Spinal cord (tissue), 10 donors: ENCODE measurements at places on chromosomes 2 and 18.

GRCh38 chr2:49289711-49290110 is 135.4 kb upstream of the FSHR start:
- DNase-seq: no peak

- DNase-seq: no peak
These were observed 117.3 kb downstream of the CTIF start for GRCh38 chr18:48656176-48656575.

- no peak for DNase-seq
These were observed 330.5 kb downstream of the FIGN start for GRCh38 chr2:163405298-163405697.

GRCh38 chr2:101123795-101124471 is 27.2 kb downstream of the TBC1D8 start:
- no peak for DNase-seq

- DNase-seq: peak; percentile 15
These were observed 32.4 kb upstream of the VIT start for GRCh38 chr2:36663851-36664695.

GRCh38 chr2:190459881-190460280 is 51.7 kb downstream of the MFSD6 start:
- no peak for DNase-seq

- DNase-seq: no peak
These were observed 214.5 kb upstream of the SLC8A1 start for GRCh38 chr2:40666398-40666797.

- DNase-seq: no peak
These were observed 1.8 kb upstream of the KCNF1 start for GRCh38 chr2:10909996-10910341.

- no peak for DNase-seq
These were observed 43.4 kb downstream of the UBXN4 start for GRCh38 chr2:135785032-135785431.

DNA sequence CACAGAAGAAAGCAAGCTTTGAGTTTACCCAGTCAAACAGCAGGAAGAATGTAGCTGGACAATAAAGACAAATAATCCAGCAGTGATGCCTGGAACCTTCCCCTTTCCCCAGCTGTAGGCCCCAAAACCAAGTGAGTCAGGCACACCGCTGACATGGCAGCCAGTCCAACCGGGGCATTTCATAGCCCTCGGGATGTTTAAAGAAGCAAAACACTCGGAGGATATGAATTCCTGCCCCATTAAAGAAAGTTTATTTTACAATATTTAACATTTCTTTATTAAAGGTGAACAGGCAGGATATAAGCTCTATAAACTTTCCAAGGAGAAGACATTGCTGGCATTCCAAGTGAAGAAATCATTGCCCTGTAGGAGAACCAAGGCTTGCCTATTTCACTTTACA is 507.6 kb upstream of the TNP1 start:
- no peak for DNase-seq

DNA sequence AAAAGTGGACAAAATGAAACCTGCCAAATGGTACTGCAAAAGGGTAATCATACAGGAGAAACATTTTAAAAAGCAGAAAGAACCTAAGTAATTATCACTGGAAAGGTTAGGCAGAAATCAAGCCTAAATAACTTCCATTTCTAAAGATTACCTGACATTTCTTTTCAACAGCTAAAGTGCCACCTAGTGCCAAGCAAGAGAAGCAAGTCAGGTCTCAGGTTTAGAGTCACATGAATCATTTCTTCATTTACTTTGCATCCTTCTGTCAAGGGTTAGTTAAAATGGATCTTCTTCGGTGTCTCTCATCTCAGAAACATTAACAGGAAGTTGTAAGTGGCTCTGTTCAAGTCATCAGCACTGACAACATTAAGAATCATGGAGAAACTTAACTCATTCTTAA is 90.3 kb downstream of the AKAIN1 start:
- peak; percentile 0 for DNase-seq

DNA sequence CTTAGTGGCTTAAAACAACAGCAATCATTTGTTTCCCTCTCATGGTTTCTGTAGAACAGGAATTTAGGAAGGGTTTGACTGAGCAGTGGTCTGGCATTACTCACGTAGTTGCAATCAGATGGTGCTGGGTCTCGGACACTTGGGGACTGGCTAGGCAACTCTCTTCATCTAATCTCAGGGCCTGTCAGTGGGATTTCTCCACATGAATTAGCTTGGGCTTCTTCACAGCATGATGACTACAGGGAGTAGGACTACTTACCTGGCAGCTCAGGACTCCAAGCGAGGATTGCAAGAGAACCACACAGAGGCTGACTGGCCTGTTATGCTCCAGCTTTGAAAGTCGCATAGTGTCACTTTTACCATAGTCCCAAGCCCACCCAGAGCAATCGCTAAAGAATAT is 125.1 kb downstream of the TTC27 start:
- no peak for DNase-seq

- no peak for DNase-seq
These were observed 95.4 kb downstream of the HNMT start for GRCh38 chr2:138059487-138060300.

DNA sequence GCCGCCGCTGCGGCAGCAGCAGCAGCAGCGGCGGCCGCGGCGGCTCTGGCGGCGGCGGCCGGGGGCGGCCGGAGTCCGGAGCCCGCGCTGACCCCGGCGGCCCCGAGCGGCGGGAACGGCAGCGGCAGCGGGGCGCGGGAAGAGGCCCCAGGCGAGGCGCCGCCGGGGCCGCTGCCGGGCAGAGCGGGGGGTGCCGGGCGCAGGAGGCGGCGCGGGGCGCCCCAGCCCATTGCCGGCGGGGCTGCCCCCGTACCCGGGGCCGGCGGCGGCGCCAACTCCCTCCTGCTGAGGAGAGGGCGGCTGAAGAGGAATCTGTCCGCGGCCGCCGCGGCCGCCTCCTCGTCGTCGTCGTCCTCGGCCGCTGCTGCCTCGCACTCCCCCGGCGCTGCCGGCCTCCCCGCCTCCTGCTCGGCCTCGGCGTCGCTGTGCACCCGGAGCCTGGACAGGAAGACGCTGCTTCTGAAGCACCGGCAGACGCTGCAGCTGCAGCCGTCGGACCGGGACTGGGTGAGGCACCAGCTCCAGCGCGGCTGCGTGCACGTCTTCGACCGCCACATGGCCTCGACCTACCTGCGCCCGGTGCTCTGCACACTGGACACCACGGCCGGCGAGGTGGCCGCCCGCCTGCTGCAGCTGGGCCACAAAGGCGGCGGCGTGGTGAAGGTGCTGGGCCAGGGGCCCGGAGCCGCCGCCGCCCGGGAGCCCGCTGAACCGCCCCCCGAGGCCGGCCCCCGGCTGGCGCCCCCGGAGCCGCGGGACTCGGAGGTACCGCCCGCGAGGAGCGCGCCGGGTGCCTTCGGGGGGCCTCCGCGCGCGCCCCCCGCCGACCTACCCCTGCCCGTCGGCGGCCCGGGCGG is 646 bp downstream of the PHLPP1 start:
- no peak for DNase-seq

- no peak for DNase-seq
These were observed 81.7 kb upstream of the ALK start for GRCh38 chr2:30003128-30003527.

GRCh38 chr18:76874642-76875389 is 52.5 kb downstream of the ZNF236 start:
- no peak for DNase-seq

- peak; percentile 17 for DNase-seq
These were observed at the start of gene PROKR1 for GRCh38 chr2:68643011-68643873. PROKR1 (plus strand) TSS chr2:68643579; CDS start chr2:68645822, 2,243 bp downstream.

GRCh38 chr2:226766352-226767055 is 33.1 kb downstream of the IRS1 start:
- no peak for DNase-seq

DNA sequence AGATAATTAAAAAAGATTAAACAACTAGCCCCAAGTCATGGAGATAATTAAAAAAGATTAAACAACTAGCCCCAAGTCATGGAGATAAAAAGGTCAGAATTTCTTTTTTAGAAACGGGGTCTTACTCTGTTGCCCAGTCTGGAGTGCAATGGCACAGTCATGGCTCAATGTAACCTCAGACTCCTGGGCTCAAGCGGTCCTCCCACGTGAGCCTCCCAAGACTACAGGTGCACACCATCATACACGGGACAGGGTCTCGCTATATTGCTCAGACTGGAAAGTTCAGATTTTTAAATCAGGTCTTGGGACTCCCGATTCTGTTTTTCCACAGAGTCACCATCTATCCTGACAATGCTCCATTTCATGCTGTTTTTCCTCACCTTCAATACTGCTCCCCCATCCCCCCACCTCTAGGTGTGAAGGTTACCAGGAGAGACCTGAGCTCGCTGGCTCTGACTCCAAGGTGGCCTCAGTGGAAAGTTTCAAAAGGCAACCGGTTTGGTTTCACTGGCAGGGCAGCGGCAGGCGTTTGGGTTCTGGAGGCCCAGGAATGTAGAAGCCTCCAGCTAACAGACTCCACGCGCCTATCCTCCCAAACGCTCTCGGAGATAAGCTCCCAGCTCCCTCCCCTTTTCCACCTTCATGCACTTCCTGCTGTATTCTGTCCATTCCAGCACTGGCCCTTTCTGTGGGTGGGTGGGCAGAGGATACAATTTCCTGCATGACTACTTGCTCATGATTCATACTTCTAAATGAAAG is 2.9 kb upstream of the SEMA4C start:
- no peak for DNase-seq

GRCh38 chr2:23135481-23136100 is 249.4 kb upstream of the KLHL29 start:
- DNase-seq: no peak

GRCh38 chr2:241007880-241008710 is 9.7 kb downstream of the SNED1 start:
- no peak for DNase-seq
